Head of caudate nucleus (tissue), 42 donors: ENCODE measurements at places on chromosomes 16 and 17.

DNA sequence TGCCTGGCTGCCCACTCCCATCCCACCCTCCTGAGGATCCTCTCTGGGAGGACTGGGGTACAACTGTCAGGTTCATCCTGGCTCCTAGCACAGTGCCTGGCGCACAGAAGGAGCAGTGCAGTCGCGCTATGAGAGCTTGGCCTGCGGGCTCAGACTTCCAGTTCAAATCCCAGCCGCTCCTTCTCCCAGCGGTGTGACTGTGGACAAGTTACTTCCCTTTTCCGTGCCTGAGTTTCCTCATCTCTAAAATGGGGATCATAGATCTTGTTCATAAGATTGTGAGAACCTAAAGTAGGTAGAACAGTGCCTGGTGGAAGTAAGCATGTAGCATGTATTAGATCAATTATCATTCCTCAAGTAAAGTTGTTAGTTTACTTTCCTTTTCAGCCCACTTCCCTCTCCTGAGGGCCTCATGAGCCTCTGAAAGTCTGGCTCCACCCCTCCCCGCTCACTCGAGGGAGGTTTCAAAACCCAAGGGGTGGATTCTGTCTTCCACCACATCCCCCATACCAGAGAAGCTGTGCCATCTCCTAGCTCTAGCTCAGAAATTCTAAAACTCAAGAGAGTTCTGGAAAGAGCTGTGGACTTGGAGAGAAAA lies 19.9 kb upstream of the COL1A1 start:
- no peak for DNase-seq

DNA sequence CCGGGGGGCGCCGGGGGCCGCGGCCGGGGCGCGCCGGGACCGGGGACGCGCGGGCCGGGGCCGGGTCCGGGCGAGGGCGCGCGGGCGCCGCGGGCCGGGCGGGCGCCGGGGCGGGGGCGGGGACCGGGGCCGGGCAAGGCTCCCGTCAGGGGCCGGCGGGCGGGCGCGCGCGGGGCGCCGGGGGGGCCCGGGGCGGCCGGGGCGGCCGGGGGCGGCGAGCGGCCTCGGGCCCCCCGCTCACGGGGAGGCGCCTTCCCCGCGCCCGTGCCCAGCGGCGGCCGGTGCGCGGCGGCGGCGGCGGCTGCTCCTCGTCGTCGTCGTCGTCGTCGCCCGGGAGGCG lies 563 bp downstream of the ZCCHC14 start:
- no peak for DNase-seq

- DNase-seq: no peak
These were observed 217.8 kb downstream of the CDRT15L2 start for GRCh38 chr17:20797292-20797691.

GRCh38 chr16:65375651-65376050 lies 253.8 kb upstream of the CDH11 start:
- DNase-seq: no peak

DNA sequence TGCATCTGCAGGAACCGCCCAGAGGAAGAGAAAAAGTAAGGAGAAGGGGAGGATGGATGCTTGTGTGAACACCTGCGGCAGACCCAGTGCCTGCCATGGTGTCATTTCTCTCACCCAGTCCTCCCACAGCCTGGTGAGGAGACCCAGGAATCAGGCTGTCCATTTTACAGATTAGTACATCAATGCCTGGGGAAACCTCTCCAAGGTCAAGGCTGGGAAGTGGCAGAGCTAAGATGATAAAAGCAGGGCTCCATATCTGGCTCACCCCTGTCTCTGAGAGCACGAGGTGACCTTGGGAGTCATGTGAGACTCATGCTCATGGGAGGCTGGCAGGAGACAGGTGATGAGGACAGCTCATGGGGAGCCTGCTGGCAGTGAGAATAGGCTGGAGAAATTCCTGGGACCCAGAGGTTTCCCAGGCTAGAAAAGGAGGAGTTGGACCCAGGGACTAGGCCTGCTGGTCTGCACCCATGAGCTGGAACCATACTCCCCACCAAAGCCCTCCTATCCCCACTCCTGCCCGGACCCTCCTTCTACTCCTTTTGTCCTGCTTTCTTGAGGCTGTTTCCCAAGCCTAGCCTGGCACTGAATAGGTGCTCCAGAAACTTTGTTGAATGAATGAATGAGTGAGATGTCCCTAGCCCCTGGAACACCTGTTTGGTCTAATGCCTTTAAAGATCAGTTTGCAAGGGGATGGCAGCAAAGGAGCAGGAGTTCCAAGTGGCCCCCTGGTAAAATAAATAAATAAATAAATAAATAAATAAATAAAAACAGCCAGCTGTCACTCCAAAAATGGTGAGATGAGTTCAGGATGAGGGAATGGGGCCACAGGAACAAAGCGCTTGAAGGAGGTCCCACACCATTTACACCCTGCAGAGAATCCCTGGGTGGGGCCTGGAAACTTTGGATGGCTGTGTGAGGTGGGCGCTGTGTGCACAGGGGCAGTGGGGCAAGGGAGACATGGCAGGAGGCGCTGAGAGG lies 1.6 kb downstream of the ZNF629 start:
- DNase-seq: no peak

DNA sequence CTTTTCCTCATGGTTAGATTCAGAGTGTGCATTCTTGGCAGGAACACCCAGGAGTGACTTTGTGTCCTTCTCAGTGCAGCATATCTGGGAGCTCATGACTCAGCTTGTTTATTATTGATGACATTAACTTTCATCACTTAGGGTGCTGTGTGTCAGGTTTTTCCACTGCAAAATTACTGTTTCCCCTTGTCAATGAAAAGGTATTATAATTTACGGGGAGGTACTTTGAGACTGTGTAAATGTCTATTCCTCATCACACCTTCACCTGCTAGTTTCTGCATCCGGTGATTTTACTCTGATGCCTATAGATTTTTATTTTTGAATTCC lies 50.5 kb downstream of the WWP2 start:
- DNase-seq: no peak

GRCh38 chr17:81232616-81233241 lies 6.1 kb downstream of the TEPSIN start:
- no peak for DNase-seq

DNA sequence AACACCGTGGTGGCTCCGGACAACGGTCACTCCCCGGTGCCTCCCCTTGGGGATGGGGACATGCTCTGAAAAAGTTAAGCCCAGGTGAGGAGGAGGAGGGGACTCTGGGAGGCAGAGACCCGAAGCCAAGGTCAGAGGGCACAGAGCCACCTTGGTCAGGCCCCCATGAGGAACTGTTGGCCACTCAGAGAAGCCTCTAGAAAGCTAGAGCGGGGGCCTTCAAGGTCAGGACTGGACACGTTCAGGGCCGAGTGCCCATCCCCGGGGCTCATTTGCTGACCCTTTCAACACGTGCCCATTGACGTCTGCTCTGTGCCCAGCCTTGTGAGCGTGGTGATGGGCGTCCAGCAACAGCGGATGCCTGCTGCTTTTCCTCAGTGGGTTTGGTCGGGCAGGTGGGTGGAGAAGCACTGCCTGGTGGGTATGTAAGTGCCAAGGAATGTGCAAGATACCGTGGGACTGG lies 38.2 kb downstream of the HASPIN start:
- DNase-seq: no peak

- peak; percentile 87 for DNase-seq
These were observed 6.6 kb downstream of the WFIKKN2 start for GRCh38 chr17:50841949-50842354.

- DNase-seq: no peak
These were observed 66.8 kb upstream of the GAS7 start for GRCh38 chr17:10265100-10265810.

DNA sequence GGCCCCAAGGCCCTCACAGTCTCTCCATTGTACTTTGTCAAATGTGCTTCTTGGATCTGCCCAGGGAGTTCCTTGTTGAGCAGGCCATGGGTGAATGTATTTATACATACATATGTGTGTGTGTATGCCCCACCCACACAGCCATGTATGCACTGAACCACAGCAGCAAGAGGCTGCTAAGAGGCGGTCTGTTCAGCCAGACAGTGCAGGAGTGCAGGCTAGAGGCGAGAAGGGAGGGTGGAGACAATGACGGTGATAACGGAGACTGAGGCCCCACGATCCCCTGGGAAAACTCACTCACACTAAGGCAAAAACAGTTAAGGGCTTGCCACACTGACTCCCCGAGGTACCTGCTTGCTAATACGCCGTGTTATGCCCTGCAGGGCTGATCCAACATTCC lies 151.0 kb upstream of the CDC42EP4 start:
- DNase-seq: no peak

- no peak for DNase-seq
These were observed 61.7 kb upstream of the LYRM9 start for GRCh38 chr17:27954548-27955495.

DNA sequence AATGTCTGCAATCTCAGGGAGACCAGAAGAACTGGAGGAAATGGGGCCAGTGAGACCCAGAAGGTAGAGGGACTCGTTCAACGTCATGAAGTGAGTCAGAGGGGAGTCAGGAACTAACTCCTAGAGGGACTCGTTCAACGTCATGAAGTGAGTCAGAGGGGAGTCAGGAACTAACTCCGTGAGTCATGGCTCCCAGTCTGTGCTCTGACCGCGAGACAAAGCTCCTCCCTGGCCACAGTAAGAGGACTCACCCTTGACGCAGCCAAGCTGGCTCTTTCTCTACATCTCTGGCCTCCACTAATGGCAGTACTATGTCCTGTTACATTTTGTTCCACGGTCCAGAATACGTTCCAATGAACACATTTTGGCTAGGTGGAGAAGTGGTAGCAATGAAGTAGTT lies 902.5 kb downstream of the KCNJ2 start:
- no peak for DNase-seq

DNA sequence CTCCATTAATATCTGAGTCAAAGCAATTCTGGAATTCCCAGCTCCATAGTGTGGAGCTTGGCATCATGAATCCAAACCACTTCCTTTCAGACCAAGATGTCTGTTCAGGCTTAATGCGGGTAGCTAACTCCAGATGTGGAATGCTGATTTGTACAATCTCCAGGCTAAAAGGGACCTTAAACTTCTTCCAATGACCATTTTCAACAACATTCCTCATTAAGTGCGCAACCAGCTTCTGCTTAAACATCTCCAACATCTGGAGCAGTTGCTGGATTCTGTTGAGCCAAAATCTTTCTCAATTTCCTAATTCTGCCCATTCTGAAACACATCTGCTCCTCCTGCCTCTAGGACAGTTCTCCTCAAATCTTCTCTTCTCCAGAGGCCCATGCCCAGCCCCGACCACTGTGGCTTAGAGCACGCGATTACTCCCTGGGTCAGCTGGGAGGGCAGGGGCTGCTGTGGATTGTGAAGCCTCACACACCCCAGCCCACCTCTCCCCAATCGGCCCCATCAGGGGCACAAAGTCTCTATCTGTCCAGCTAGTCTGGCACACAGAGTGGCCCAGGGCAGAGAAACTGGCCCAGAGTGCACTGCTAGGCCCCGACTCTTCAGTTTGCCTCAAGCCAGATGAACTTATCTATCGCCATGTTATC lies 36.2 kb downstream of the ASPA start:
- DNase-seq: no peak

- no peak for DNase-seq
These were observed 183.3 kb downstream of the MSI2 start for GRCh38 chr17:57439651-57440050.

DNA sequence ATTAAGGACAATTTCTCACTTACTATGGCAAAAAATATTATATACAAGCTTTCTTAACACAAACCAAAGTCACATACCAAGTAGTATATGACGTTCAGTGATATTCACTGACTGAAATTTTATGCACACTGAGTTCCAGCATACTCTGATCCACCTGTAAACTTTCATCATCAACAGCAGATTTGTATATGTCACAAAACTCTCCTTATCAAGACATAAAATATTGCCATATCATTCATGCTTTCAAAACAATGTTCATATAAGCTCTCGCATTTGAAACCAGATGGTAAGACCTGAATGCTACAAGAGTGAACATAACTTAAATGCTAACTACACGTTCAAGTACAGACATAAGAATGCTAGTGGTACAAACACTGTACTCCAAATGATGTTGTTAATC lies 46.7 kb downstream of the GNA13 start:
- DNase-seq: no peak

- DNase-seq: no peak
These were observed 235.6 kb upstream of the GSE1 start for GRCh38 chr16:85377388-85378144.

DNA sequence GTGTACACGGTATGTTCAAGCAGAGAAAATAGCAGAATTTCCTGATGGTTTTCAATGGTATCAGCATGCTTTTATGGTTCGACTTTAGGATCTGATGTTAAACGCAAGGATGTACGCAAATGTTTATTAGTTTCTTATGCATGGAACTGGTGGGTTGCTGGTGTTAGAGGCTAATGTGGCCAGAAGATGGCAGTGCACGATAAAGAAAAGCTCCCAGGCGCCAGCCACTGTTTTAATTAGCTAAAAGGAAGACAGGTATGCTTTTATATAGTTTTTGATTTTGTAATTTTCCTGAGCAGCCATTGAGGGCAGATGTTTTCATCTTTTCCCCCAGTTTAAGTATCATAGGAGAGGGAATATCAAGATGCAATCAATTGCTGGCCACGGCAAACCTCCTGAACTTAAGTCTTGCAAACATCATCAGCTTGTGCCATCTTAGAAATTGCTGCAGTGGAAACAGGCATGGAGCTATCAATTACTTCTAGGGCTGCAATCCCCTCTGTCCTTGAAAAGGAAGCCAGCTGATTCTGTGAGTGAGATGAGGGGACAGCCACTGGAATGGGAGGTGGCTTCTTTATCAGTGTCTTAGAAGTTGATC lies 648.5 kb upstream of the RBFOX1 start:
- no peak for DNase-seq

DNA sequence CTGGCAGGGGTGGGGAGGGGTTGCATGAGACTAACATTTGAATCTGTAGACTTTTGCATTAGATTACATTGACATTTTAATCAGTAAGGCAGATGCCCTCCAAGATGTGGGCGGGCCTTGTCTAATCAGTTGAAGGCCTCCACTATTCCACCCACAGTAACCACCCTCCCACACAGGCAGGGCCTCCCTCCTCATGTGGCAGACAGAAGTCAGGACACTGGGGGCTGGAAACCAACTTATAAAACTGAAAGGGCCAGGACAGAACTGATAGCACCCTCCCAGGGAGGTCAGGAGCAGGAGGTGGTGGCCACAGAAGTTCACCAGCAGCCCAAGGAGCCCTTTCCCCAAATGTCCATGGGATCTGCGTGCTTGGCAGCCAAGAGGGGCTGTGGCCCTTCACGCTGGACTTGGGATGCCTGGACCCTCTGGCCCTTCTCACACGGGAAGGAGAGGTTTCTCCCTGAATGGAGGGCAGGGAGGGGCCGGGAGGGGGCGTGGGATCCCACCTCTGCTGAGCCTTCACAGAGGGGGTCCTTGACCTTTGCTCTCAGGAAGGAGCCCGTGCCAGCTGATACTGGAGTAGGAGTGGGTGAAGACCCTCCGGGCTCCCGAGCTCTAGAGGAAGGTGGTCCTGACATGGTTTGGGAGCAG lies 4.6 kb downstream of the PYCR1 start:
- DNase-seq: no peak
